Fibroblast of skin of scalp (primary cell): ENCODE measurements at places on chromosomes 1 and 21.

DNA sequence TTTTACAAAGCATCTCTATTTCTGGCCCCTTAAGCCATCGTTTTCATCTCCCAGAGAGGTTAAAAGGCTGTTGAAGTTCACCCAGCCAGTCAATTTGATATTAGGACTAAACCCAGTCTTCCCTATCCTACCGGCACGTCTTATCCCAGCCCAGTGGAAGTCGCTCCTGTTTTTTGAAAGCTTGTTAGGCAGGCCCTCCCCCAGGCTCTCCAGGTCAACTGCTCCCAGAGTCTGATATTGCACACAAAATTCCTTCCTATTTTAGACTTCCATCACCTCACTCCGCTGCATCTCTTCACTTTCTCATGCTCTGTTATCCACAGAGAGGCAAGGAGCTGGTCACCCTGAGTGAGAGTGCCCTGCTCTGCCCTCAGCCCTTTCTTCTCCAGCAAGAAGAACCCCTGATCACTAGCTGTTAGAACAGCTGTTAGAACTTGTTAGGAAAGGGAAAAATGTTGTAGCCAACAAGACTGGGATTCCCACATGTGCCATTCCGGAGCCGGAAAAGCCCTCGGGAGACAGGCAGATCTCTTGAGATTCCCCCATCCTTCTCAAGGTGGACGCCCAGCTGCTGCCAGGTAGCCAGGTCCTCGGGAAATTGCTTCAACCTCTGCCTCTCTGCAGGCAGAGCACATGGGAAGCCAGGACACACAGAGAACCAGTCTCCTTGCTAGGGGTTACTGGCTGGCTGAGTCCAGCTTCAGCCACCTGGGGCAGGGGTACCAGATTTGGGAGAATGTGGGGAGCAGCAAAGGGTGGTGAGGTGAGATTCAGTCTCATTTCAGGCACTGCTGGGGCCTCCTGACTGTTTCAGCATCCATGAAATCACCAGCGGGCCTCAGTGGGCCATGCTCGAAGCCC is 25.7 kb downstream of the PLXNA2 start:
- DNase-seq, result no peak

DNA sequence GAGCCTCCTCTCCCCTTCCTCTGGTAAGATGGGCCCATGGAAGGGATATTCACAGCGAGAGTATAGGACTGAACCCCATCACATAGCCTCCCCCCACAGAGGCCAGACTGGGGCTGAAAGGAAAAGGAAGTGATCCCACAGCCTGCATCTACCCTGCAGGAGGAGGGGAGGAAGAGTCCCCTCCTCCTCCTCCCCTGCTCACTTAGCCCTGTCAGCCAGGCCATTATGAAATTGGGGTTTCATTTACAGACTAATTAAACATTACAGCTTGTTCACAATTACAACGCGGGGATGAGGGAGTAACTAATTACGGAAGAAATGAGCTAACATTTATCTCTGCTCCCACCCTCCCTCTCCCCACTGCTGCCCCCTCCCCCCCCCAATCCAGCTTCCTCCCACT is 25.4 kb downstream of the DMAP1 start:
- DNase-seq, result no peak

GRCh38 chr1:243270097-243270864 is 14.4 kb downstream of the SDCCAG8 start:
- DNase-seq, result no peak

DNA sequence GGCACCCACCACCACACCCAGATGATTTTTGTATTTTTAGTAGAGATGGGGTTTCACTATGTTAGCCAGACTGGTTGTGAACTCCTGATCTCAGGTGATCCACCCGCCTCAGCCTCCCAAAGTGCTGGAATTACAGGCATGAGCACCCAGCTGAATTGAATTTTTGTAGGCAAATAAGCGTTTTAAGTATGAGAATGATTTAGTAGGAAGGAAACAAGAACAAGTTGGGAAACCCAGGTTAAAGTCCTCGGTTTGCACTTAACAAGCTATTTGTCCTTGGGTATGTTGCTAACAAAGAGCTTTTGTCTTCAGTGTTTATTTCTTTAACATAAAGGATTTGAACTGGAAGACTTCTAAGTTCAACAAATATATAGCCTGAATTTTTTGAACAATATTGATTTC is 23.9 kb downstream of the BTF3L4 start:
- no peak for DNase-seq

DNA sequence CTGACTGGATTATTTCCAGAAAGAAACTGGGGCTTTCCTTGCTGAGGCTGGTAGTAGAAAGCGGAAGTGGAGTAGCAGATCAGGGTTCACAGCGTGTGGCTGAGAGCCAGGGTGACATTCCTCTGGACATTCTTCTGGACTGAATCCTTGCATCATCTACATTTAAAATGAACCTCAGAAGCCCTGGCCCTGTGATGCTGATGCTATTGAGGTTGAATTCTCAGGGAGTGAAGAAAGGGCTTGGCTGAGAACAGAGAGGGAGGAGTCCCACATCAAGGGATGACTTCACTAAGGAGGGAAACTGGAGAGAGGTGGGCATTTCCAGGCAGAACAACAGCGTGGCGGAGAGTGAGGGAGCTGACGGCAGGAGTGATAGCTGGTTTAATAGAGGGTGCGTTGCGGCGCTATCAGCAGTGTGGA is 102.3 kb upstream of the LMO4 start:
- DNase-seq, result peak; percentile 98

DNA sequence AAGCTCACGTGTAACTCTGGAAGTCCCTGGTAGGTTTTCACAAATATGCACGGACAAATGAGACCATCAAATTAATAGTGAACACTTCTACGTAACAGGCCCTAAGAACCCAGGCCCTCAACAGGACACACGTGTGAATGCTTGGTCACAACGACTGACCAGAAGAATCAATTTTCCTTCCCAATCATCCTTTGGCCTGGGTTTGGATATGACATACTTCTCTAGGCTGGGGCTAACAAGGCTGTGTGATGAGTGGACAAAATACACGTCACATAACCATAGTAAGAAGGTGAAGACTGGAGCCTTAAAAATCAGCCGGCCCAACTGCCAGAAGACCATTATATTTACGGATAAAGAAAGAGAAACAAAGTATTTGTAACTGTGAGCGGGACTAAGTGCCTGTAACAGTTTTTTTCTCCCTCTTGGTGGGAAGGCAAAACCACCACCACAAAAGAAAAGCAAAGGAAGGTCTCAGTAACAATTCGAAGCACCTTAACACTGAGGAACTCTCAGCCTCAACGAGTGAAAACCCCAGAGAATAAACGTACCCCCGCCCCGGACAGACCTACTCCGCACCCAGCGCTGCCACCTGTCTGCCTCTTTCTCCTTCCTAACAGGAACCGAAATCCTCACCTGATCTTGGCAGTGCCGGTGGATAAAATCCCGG is 450 bp downstream of the SDE2 start:
- DNase-seq, result peak; percentile 25

DNA sequence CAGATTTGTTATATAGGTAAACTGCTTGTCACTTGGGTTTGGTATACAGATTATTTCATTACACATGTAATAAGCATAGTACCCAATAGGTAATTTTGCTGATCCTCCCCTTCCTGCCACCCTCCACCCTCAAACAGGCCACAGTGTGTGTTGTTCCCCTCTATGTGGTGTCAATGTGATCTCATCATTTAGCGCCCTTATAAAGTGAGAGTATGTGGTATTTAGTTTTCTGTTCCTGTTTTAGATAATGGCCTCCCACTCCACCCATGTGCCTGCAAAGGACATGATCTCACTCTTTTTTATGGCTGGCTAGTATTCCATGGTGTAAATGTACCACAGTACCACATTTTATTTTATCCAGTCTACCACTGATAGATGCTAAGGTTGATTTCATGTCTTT is 522.1 kb upstream of the LRRC7 start:
- no peak for DNase-seq

DNA sequence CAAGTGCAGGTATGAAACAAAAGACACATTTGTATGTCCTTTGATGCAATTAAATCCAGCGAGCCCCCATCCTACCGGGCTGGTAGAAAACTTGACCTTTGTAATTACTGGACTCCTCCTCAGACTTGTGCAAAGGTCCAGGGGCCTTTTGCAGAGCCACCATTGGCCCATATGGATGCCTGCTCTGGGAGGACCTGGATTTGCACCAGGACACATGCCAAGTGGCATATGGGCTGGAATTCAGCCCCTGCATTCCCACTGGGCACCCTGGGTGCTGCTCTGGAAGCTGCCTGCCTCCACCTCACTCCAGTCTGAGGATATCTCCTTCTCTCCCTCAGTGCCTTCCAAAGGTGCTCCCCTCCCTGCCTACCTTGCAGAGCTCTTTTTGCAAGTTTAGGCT is 36.0 kb downstream of the LACTBL1 start:
- DNase-seq, result no peak

DNA sequence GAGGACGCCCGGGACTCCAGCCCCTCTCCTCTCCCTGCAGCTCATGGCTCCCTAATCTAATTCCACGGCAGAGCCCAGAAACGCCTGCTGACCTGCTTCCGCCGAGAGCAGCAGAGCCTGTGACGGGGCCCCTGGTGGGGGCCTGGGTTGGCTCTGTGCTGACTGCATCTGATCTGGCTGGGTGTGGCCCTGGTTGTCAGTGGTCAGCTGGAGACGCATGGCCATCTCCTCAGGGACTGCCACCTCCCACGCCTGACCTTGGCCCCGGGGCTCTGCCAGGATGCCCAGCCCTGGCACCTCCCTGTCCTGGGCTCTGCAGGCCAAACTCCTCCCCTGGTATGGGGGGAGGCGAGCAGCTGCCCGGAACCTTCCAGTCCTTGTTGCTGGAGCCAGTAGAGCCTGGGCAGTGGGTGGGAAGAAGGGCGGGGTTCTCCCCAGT is 1.1 kb upstream of the PLCH2 start:
- DNase-seq, result no peak
